Astrocyte of the spinal cord (primary cell): ENCODE measurements at places on chromosomes 6 and 20.

GRCh38 chr6:115456848-115457247, 603.8 kb downstream of the FRK start:
- DNase-seq, result no peak

- no peak for DNase-seq
Observed at GRCh38 chr20:1154691-1155090, 30.1 kb downstream of the TMEM74B start.

- no peak for DNase-seq
Observed at GRCh38 chr20:23193801-23194384, 107.8 kb upstream of the CD93 start.

- no peak for DNase-seq
Observed at GRCh38 chr20:15658295-15658694, 915.0 kb downstream of the KIF16B start.

GRCh38 chr6:39892490-39893129, 41.7 kb downstream of the MOCS1 start:
- peak; percentile 73 for DNase-seq

DNA sequence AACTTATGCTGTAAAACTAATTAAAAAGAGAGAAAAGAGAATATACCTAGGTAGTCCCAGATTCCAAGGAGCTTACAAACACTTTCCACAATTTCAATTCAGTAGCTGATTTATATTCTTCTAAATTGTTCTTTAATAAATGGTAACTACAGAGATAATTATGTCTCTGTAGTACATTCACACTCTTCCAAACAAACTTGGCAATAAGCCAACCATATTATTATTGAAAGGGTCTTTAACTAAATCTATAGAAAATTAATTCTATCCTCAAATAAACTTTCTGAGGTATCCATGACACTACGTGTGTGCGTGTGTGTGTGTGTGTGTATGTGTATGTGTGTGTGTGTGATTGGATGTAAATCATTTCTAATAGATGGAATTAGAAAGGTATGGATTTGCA, 217.4 kb upstream of the EYS start:
- DNase-seq, result no peak

GRCh38 chr6:106146852-106147351, 60.8 kb downstream of the PRDM1 start:
- DNase-seq, result peak; percentile 34

DNA sequence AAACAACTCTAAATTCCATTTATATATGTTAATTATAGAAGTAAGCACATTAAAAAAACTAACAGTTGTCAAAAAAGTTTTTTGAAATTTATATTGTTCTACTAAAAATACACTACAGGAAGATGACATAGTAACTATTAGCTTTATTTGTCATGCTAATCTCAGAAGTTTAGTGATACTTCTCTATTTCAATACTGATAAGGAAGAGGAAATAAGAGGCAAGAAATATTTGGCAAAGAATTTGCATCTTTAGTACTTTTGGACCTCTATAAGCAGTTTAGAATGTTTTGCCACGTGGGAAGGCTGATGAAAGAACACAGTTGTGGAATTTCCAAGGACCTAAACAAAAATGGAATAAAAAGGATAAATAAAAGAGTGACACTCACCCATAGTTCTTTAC, 12.6 kb downstream of the IFNGR1 start:
- no peak for DNase-seq

GRCh38 chr6:79717989-79718388, 86.9 kb downstream of the SH3BGRL2 start:
- no peak for DNase-seq

DNA sequence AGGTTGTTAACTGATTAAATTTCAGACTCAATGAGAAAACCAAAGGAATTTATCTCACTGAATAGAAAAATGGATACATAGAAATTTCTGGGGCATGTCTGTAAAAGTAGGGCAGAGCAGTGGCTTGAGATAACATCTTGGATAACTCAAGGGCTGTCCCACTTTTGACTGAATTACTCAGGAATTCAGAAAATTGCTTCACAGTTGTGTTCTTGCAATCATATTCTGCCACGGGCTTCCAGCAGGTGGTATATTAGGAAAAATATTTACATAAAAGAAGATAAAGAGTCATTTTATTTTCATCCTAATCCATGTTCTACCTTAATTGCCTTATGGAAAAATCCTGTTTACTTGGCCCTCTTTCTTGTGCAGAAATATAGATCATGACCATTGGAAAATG, 156.4 kb upstream of the AKIRIN2 start:
- DNase-seq, result no peak

DNA sequence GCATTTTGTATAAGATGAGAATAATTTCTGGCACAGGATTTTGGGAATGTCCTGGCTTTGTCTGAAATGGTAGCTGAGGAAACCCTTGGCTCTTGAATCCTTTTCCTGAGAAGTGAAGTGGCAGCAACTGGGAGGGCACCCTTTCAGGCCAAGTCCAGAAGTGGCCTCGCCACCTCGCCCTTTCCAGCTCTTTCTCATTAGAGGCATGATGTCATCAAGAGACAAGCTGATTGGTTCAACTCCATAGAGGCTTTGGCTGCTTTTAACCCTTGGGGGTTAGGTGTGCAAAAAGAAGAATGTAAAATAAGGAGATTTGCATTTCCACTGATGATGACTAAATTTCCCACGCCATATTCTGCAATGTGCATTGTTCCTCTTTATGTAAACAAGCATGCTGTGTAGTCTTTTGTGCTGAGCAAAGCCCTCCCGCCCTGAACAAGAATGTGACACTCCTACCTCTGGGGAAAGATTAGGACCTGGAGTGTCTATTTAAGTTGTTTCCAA, 116.5 kb downstream of the TCP11 start:
- DNase-seq, result peak; percentile 65

DNA sequence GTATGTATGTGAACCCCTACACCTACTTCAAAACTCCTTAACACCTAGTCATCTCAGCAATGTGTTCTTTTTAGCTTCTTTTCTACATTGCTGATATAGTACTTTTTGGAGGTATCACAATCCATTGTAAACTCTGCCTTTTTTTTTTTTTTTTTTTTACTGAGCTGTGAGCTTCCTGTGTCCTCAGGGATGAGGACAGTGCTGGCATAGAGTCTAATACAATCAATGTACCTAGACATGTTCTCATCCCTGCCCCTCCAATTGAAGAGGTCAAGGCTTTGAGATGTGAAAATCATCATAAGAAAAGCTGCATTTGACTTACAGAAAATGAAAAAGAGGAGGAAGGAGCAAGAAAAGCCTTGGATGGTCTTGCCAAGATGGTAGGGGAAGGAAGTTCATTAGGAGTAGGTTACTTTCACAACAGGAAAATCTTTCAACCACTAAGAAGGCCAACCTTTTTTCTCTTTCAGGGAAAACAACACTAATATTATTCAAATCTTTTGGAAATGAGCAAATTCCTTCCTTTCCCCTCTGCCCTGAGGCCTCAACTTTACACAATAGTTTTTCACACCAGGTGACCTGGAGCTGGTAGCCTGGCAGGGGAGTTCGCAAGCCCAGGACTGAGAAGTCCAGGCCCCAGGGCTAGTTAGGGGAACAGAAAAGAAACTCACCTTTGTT, 2.8 kb upstream of the JARID2 start:
- no peak for DNase-seq

DNA sequence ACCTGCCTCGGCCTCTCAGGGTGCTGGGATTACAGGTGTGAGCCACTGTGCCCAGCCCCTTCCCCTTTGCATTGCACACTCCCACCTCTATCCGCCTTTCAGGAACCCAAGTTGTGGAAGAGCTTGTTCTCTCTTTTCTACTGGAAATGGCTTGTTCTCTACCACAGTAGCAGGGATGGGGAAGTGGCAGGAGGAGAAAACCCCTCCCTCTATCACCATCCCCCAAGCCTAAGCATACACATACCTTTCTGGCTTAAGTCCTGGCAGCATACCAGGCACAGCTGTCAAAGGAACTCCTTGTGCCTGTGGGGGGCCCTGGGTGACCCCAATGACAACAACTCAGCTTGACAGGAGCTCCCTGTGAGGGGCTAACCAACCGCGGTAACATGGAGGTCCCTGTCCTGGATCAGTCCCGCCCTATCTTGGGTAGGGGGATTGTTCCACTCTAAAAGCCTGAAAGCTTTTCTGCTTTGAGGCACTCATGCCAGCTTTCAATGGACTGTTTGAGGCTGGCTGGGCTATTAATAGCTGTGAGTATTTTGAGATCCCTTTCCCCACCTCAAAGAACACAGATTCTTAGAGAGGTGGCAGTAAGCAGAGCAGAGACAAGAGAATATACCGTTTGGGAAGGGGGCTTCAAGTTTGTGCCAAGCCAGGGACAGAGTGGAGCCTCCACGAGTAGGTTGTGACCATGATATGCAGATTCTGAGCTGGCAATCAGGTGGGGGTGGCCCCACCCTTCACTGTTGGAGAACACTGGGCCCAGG, 2.3 kb downstream of the KLHDC3 start:
- no peak for DNase-seq

DNA sequence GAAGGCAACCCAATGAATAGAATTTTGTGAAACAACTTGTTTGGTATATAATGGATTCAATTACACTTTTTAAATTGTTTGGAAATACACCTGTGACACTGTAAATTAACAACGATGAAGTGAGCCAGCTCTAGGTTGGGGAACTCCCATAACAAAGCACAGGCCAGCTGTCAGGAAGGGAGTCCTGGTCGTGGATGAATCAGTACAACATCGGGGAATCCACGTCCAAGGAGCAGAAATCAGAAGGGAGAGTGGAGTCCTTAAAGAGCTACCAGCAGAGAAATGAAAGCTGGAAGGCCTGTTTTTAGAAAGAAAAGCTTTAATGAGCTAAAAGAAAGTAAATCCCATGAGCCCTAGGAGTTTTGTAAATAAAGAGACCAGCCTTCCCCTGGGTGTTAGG, 223.1 kb upstream of the SLC35B3 start:
- no peak for DNase-seq

- no peak for DNase-seq
Observed at GRCh38 chr6:46293641-46294316, 123.0 kb upstream of the ENPP5 start.

DNA sequence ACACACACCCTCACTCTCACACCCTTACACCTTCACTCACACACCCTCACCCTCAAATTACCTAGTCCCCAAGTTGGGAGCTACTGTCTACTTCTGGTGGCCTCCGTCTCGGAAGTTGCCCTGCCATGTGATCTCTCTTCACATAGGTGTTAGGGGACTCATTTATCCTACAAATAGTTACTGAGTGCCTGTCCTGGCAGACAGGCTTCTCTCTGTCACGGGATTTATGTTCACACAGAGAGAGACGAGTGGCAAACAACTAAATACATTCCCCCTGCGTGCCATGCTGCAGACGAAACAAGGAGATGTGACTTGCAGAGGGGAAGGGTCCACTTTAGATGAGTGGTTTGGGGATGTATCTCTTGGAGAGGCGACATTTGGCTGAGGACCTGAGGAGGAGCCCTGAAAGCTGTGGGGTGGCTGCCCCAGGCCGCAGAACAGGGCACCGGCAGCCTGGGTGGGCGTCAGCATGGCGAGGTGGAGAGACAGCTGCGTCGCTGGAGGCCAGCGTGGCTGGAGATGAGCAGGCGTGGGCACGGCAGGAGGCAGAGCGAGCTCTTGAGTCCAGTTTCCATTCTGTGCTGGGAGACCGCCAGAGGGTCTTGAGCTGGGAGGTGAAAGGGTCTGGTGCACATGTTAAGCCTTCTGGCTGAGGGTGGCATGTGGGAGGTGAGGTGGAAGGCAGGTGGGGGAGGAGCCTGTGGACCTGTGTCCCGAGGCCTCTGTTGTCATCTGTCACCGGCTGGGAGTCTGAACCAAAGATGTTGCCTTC, 17.2 kb downstream of the DYNLT1 start:
- no peak for DNase-seq
